Activated naive CD8-positive, alpha-beta T cell treated with anti-CD3 and anti-CD28 coated beads, Interleukin-2, amount 50 U/mL, for 16 hours (primary cell): ENCODE measurements at places on chromosomes 7 and 10.

- DNase-seq: no peak
Measured at GRCh38 chr7:47300472-47301104, 281.3 kb downstream of the TNS3 start.

- no peak for DNase-seq
Measured at GRCh38 chr10:119270762-119271366, 63.5 kb downstream of the GRK5 start.

- no peak for DNase-seq
Measured at GRCh38 chr10:68576118-68576517, 16.0 kb downstream of the TET1 start.

GRCh38 chr10:74079936-74080590 is 70.6 kb downstream of the AP3M1 start:
- no peak for DNase-seq

DNA sequence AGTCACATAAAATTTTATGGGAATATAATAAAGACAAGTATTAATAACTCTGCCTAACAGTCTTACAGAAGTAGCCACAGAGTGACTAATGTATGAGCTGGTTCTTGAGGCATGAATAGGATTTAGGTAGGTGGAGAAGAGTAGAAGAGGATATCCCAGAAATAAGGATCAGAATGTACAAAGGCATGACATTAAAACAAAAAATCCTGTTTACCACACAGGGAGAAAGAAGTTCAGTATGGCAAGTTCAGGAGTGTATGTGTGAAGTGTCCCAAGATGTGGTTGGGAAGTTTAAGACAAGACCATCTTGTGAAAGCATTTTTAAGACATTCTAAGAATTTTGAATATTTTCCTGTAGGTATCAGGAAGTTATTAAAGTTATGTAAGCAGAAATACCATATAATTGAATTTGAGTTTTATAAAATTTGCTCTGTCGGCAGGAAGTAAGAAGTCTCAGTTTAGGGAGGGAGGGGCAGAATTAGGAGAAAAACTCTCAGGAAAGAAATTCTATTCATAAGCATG is 64.7 kb upstream of the CAV2 start:
- DNase-seq: no peak

GRCh38 chr10:47109906-47110305 is 190.1 kb upstream of the GDF10 start:
- no peak for DNase-seq

DNA sequence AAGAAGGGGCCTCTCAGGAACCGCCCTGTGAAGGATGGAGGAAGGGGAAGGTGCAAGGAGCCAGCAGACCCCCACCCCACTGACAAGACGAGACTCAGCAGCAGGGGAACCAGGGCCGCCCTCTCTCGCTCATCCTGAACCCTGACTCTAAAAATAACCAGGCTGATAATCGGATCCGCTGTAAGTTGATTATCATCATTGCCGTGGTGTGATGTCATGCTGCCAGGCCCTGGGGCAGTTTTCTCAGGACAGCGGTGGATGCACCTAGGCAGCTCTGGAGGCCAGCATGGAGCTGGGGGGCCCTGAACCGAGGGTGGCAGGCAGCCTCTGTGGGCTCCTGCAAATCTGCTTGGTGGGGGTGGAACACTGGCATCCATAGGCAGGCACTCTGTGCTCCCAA is 7.9 kb downstream of the RET start:
- DNase-seq: no peak

DNA sequence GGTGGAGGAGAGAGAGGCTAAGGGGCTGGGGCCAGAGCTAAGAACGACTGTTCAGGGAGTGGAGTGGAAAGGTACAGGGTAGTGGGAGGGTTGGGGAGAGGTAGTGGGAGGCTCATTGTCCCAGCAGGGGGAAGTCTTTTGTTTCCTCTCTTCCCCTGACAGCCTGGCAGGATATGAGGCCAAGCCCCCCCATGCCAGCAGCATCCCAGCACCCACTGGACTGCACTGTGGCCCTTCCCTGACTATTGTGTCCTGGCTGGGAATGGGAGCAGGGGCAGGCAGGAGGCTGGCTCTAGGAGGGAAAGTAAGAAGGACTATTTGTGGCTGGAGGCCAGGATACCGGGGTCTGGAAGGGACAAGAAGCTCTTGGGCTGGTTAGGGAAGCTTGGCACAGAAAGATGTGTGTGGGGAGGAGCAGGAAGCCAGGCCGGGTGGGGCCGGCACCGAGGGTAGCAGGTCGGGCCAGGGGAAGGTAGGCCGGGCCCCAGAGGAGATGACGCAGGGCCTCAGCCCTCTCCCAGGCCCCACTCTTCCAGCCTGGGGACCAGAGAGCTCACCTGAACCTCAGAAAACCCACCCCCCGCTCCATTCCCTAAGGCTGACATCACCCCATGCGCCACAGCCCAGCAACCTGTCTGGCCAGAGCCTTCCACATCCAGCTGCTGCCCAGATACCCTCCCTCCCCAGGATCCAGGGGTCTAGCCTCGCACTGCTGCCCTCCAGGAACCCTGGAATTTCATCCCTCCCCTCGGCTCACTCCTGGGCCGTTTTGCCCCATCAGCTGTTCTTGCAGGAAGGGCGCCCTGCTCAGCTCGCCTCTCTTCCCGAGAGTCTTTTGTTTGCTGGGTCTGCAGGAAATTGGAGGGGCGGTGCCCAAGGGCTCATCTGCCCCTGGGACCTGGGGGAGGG is 8.8 kb upstream of the EPHB4 start:
- no peak for DNase-seq

DNA sequence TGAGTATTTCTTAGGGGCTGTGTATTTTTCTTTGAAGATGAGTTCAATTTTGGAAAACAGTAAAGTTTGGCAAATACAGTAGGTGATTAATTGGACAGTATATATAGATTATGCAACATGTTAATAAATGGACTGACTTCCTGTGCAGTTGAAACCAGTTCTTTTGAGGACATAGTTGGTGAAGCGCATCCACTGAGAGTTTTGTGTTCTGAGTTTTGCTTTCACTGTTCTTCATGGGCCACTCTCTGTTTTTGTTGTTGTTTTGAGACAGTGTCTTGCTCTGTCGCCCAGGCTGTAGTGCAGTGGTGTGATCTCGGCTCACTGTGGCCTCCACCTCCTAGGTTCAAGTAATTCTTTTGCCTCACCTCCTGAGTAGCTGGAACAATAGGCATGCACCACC is 109.0 kb downstream of the SDHAF3 start:
- no peak for DNase-seq

GRCh38 chr7:4667776-4668509 is 14.2 kb upstream of the FOXK1 start:
- no peak for DNase-seq

DNA sequence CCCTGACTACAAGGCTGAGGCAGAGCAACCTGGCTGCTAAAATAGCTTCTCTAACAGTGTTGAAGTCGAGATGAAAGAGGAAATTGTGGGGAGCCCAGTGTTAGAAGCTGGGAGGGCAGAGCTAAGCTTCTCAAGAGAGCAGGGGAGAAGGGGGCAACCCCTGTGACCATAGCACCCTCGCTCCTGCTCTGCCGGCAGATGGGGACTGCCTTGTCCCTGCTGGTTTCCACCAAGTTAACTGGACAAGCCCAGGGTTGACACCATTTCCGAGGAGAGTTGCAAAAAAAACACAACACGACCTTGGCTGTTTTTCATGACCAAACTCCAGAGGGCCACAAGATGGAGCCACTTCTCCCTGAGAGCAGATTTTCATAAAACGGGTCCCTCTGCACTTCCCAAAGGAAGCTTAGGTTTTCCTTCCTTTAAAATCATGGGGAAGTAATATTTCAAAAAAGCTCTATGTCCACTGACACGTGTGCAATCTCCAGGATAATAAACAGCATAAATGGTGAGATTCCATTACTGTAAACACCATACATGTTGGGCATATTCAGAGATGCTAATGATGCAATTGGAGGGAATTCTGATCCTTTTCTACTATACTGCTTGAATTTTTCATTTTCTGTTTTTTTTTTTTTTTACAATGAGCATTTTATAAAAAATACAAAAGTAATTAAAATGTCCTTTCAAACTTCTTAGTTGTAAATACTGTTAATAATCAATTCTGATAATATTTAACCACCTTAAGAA is 140.4 kb downstream of the PIP4K2A start:
- no peak for DNase-seq

DNA sequence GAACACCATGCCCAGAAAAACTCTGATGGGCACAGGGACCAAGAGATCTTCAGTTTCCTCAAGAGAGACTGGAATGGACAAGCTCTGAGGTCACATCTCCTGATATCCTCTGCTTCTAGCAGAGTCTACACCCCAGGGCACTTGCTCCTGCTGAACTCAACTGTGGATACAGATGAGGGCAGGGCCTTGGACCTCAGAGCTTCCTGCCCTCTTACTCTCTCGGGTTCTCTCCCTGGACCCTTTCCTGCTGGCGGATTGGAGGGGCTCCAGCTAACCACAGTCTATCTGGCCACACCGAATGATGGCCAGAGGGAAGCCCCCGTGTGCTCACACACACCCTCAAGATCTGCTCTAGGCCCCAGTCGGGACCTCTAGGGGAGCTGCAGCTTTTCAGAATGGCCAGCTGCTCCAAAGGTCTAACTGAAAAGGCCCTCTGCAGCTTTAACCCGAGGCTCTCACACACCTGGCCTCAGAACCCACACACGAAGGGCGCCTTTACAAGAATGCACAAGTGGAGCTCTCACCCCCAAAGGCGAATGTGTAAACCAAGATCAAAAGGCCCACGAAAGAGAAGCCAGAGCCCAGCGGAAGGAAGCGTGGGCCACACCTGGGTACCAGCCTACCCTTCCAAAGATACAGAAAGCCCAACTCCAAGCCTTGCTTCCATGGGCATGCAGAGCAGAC is 65.5 kb downstream of the FAM53B start:
- no peak for DNase-seq

DNA sequence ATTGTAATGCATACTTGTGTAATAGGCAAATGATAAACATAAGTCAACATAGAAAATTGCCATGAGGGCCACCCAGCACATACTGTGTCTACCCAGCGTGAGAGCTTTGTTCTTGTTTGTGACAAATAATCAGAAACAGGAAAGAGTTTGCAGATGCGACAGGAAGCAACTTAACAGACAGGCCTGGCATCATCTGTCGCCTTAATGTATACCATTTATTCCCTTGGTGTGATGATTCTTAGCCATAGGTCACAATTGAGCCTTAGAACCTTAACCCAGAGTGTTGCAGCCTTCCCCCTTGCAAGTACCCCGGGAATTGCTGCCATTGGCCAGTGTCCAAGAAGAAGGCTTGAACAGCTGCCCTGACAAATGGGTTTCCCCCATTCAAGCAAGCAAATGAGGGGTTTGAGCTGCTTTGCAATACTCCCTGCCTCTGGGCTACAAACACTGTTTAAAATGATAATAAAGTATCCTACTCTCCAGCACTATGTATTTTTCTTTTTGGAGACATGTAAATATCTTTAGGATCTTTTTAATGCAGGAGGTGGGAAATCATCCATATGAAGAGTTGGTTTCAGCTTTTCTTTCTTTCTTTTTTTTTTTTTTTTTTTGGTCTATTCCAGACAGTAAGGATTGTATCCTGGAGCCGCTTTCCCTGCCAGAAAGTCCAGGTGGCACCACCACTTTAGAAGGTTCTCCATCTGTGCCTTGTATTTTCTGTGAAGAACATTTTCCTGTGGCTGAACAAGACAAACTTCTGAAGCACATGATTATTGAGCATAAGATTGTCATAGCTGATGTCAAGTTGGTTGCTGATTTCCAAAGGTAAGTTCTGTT is 80.0 kb downstream of the ZNF277 start:
- no peak for DNase-seq

DNA sequence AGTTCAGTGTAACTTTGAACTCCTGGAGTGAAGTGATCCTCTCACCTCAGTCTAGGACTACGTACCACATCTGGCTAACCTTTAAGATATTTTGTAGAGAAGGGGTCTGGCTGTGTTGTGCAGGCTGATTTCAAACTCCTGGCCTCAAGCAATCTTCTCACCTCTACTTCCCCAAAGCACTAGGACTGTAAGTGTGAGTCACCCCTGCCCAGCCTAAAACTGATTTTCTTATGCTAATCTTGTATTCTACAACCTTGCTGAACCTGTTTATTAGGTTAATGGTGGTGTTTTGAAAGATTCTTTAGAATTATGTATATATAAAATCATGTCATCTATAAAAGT is 58.0 kb downstream of the LCOR start:
- DNase-seq: no peak

- no peak for DNase-seq
Measured at GRCh38 chr7:121634356-121634755, 238.2 kb upstream of the FAM3C start.
